Kidney (tissue), 22 donors: ENCODE measurements at places on chromosomes 1 and 21.

- no peak for DNase-seq
These were observed 87.2 kb downstream of the HHAT start for GRCh38 chr1:210415846-210416448.

DNA sequence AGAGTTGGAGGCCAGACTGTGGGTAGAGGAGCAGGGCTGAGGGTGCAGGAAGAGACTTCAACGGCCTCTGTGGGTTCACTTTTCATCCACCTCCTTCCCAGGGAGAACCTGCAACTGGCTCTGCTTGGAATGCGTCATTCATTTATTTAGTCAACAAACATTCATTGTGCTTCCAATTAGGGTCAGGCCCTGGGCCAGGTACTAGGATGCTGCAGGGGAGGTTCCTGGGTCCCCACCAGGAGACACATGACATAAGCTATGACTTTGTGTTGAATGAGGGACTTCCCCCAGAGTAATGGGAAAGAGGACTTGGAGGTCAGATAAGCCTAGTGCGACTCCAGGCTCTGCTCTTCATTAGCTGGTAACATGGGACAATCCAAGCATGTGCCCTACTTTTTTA lies 46.3 kb upstream of the RPL11 start:
- no peak for DNase-seq

- no peak for DNase-seq
These were observed 20.0 kb upstream of the TSNAX start for GRCh38 chr1:231508497-231508896.

- peak; percentile 54 for DNase-seq
These were observed 27.9 kb downstream of the RGS5 start for GRCh38 chr1:163174524-163175437.

DNA sequence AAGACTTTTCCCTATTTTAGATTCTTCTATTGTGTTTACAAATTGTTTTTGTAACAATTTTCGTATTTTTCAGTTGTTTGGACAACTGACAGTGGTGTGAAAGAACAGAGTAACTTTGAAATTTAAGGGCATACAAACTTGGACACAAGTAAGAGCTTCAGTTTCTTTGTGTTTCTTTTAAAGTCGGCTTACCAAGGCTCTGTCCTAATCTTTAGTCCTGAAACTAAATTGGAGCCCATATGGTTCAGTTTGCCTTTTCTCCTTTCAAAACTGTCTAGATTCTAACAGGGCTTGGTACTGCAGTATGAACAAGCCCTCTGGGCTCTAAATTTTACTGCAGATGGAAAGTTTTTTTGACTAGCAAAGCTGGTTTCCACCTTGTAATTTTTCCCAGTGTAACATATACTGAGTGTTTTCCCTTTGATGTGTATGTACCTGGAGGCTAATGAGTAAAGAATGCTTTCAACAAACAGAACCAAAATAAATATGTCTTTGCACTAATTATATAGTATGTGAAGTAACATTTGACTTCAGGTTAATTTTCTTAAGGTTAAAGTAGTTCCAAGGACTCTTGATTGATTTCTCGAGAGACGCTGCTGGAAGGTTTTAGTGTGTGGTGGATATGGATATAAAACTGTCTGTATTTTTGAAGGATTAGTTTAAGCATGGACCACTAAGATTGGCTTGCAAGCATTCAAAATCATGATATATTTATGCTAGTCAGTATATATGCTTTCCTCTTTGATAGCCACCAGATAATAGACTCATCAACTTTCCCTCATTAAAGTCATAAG lies 4.1 kb downstream of the SNX27 start:
- DNase-seq: no peak

DNA sequence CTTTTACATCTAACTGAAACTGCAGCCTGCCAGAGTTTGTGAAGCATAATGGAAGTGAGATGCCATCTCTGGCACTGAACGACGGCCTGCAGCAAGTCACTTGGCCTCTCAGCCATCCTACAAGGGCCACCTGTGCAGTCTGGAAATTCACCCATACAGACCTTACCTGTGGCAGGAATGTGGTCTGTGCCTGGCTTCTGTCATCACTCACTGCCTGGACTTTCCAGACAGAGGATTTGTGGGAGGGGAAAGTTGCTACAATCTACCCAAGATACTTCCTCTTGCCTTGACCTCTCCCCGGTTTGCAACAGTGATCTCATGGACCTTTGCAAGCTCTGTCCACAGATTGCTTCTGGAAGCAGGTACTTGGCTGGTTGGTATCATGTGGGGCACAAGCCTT lies 58.4 kb upstream of the ATP1B1 start:
- DNase-seq: no peak

- DNase-seq: no peak
These were observed 23.3 kb downstream of the CNIH4 start for GRCh38 chr1:224380003-224380402.

DNA sequence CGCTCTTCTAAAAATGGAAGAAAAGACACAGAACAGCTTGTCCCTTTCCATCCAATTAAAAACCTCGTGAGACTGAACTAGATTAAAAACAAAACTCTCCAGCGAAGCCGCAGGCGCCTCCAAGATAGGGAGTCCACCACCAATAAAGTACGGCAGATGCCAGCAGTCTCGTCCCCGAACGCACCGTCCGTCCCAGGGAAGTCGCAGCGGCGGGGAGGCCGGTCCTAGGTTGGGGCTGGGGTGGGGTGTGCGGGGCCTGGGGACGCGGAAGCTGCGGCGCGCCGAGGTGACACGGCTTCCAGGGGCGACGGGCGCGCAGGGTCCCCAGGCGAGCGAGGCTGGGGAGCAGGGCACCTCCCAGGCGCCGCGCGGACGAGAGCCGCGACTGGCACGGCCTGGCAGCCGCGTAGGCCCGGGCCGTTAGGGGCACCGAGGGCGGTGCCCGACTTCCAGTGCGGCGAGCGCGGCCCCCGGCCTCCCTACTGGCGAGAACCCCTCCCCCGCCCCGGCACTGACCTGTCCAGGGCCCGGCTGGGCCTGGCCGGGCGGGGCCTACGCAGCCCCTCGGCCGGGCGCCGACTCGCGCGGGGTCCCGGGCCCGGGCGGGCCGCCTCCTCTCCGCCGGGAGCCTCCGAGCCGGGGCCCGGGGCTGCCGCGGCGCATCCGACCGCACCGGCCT lies 28.3 kb upstream of the A3GALT2 start:
- DNase-seq: peak; percentile 55

- DNase-seq: no peak
These were observed 34.7 kb downstream of the USH2A start for GRCh38 chr1:216388558-216388957.

GRCh38 chr1:107879346-107879745 lies 85.6 kb downstream of the VAV3 start:
- DNase-seq: no peak

DNA sequence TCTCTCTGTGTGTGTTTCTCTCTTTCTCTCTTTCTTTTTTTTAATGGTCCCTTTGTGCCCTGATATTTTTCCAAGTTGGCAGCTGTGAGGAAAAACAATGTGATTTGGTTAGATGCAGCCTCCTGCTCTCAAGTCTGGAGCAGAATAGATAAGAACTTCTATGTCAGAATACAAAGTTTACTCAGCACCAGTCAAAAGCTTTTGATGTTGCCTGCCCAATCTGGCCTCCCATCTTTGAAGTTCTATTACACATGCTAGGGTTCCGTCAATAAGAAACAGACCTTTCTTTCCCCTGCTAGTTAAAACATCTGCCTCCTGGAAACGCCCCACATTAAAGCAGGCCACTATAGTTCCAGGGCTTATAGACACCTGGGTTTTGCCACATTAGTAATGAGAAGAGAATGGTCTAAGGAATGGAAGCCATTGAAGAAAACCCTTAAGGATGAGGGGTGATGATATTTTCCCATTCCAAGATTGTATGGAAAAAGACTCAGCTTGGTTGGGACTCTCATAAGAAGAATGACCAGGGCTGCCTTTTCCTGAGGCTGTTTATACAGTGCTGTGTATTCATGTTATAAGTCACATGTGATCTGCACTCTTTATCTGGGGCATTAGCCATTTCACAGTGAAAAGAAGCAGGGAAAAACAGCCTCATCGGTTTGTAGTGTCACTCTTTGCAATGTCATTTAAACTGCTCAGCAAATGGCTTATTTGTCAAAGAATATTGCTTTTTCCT lies 414.7 kb upstream of the PROX1 start:
- DNase-seq: no peak

- DNase-seq: no peak
These were observed 22.0 kb upstream of the IFNAR1 start for GRCh38 chr21:33302796-33303195.

- DNase-seq: no peak
These were observed 474.7 kb upstream of the DAB1 start for GRCh38 chr1:57898531-57898930.

- DNase-seq: no peak
These were observed 190.3 kb downstream of the VPS13D start for GRCh38 chr1:12420171-12420570.

- no peak for DNase-seq
These were observed 3.0 kb upstream of the TMEM54 start for GRCh38 chr1:32903991-32904785.

GRCh38 chr1:56824938-56825337 lies 5.7 kb upstream of the FYB2 start:
- DNase-seq: no peak

DNA sequence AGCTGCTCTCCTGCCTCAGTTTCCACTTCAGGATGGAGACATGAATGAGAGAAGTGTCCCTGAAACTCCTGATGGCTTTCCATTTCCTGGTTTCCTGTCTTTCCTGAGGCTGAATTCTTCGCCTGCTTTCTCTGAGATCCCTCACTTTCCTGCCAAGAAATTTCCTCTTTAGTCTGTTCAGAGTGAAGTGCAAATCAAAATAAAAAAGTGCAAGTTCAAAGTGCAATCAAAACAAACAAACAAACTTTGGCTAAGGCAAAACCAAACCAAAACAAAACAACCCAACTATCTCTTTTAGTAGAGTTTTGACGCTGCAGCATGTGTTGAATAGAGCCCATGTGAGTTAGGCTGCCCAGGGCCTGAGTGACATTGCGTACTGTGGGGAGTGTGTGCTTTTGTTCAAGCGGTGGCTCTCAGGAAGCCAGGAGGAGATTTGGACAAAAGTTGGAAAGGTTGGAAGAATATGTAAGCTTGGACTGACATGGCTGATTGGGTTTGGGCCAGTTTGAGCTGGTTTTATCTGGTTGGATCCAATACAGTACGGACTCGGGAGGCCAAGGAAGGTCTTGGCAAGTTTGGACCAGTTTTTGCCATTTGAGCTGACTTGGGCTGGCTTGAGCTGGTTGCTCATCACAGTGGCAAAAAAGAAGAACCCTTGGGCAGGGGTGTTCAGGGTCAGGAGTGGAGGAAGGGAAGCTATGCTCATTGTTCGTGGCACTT lies 61.1 kb upstream of the TINAGL1 start:
- DNase-seq: no peak

GRCh38 chr1:53367503-53368313 lies 39.8 kb upstream of the LRP8 start:
- no peak for DNase-seq

- no peak for DNase-seq
These were observed 5.0 kb downstream of the RNU1-2 start for GRCh38 chr1:16900751-16901150.

GRCh38 chr1:47431534-47431933 lies 6.3 kb upstream of the FOXD2 start:
- DNase-seq: no peak

GRCh38 chr1:39412892-39413291 lies 78.5 kb upstream of the BMP8A start:
- DNase-seq: no peak

- DNase-seq: no peak
These were observed 76.2 kb downstream of the DISC1 start for GRCh38 chr1:231702804-231703203.

- DNase-seq: no peak
These were observed 44.5 kb downstream of the TSEN15 start for GRCh38 chr1:184096005-184096404.

DNA sequence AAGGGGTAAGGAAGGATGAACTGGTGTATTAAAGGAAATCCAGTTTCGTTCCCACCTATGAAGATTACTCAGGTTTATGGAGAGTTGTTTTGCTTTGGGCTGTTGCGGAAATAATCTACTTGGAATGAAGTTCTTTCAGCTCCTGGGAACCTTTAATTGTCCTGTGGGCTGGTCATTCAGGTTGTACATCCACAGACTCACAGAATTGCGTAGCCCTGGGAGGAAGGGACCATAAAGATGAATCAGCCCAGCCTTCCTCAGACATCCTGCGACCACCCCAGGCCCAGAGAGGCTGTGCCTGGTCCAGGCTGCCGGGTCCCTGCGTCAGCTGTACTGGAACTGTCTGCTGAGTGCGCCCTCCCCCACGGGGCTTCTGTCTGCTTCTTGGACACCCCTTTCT lies 72.7 kb downstream of the GALNT2 start:
- DNase-seq: no peak

- DNase-seq: no peak
These were observed 2.9 kb upstream of the FCMR start for GRCh38 chr1:206924592-206925105.

GRCh38 chr1:26317612-26318337 lies at the start of gene CD52:
CD52 (plus strand) TSS chr1:26317958; CDS start chr1:26318018, 60 bp downstream.
- DNase-seq: no peak

DNA sequence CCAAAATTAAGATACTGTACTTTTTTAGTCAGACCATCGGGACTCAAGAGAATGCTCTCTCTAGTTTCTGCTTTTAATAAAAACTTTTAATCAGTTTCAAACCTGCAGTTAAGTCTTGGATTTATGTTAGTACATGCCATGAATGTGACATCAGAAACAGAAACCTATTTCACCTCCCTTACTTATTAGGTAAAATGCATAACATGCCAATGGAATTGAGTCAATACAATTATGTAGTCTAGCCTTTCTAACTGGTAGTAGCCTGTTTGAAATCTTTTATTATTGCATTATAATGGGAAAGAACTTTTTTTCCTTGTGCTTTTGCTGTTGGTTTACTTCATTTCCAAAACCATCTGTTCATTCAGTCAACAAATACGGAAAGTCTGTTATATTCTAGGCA lies 4.8 kb downstream of the PHACTR4 start:
- DNase-seq: no peak

GRCh38 chr1:223487887-223488259 lies 94.7 kb downstream of the CCDC185 start:
- no peak for DNase-seq

DNA sequence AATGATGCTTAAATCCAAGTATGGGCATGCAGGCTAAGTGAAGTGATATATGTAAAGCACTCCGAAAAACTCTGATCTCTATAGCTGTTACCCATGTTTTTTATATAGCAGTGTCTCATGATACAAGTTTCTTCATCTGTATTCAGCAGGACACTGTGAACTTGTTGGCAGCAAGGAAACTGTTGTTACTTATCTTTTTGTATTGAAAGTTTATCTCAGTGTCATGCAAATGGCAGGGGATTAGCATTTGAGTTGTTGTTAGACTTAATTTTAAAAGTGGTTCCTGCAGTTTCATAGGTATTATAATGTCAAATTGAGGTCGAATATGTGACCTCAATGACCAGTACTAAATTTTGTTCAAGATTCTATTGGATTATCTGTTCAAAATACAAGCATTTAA lies 47.9 kb downstream of the NCAM2 start:
- no peak for DNase-seq

- DNase-seq: no peak
These were observed 94.8 kb upstream of the KIAA0040 start for GRCh38 chr1:175287377-175287776.

DNA sequence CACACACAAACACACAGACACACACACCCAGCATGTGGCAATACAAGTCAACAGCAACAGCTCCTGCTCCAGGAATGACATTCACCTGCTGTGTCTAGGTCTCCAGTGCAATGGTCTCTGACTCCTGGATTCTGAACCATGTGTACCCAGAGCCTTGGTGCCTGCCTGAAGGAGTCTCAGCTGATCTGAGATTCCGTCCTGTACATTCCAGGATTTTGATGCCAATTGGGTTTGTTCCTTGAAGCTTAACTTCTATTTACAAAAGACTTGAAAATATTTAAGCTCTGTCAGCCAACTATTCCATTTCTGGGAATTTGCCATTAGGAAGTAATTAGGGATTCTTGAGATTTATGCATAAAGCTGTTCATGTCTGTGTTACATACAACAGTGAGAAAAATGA lies 85.4 kb upstream of the LRRC8D start:
- DNase-seq: no peak
